Neuronal stem cell (in vitro differentiated cells): ENCODE measurements at places on chromosomes 16 and 17.

GRCh38 chr17:65017207-65017774, 39.2 kb downstream of the GNA13 start:
- DNase-seq: no peak

DNA sequence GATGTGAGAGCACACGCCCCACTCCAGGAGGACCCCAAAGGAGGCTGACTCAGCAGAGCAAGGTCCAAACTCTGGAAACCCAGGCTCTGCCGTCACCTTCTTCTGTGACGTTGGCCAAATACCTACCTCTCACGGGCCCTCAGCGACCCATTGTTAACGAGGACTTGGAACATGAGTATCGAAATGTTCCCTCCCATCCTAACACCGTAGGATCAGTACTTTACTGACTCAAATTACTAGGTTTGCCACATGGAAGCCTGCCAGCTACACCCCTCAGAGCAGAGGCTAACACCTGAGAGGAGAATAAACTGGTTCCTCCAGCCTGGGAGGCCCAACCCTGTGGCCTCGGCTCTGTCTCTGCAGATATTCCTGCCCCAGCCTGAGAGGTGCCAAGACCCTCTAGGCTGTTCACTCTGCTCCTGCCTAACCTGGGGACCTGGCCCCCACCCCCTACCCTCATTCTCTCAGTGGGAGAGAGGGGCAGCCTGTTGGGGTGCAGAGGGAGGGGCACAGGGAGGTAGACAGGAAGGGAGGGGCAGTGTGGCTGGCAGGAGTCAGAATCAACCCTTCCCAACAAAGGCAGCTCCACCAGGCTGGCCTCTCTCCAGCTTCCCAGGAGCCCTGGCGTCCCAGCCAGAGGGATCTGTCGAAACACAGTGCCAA, 4.4 kb downstream of the PITPNM3 start:
- DNase-seq: no peak

- no peak for DNase-seq
Observed at GRCh38 chr16:77662246-77662645, 60.1 kb upstream of the NUDT7 start.

DNA sequence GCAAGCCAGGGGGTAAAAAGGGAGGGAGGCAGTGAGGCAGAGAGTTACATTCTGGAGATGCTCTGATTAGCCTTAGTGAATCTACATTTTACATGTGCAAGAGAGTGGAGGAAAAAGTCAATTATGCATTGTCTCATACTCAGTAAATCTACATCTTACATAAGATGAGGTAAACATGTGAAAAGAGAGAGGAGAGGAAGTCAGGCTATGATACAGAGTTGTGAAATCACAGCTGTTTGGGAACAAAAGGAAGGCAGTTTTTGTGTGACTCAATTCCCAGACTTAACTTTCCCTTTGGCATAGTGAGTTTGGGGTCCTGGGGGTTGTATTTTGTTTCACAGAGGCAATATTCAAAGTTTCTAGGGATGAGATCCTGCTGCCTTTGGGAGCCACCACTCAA, 67.8 kb downstream of the GP2 start:
- no peak for DNase-seq

GRCh38 chr17:42253578-42253977, 22.6 kb downstream of the STAT5B start:
- DNase-seq: no peak

DNA sequence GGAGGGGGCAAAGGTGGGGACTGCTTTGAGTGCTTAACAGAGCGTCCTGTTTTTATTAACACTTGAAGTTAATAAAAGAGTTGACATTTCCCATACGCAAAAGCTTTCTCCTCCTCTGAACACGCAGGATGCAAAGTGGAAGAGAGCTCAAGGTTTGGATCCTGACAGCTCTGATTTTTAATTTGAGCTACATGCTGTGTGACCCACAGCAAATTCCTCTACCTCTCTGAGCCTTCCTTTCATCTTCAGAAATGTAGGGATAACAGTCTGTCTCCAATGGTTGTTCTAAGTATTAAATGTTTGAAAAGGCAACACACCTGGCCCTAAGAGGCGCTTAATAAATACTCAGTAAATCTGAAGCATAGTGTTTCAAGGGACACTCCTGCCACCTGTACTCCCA, 93.0 kb downstream of the CDYL2 start:
- DNase-seq: no peak
